Fibroblast of upper back skin (primary cell): ENCODE measurements at places on chromosomes 16 and 17.
A peak's percentile ranks its signal among the peaks of the same experiment; 100 is the strongest.

- DNase-seq, result peak; percentile 25
These were observed 1.5 kb downstream of the CASKIN1 start for GRCh38 chr16:2194852-2195321.

GRCh38 chr16:67539691-67540635 lies 11.3 kb downstream of the RIPOR1 start:
- DNase-seq, result no peak

DNA sequence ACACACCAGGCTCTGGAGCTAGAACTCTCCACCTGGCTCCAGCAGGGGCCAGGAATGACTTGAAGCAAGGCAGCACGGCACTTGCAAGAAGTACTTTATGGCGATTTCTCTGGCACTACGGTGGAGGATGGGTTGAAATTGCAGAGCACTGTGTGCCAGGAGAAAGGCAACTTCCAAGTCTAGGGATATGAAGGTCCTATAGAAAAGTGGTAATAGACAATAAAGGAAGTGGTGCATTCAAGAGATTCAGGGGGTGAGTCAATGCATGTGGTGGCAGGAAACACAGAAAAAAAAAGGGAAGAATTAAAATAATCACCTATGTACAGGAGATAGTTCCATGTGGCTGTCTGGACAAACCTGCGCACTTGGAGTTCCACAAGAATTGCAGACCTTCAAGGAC lies 240.3 kb upstream of the DYNLRB2 start:
- DNase-seq, result peak; percentile 26

- no peak for DNase-seq
These were observed 98.6 kb upstream of the RPL38 start for GRCh38 chr17:74104921-74105320.

- peak; percentile 95 for DNase-seq
These were observed 280.2 kb downstream of the SEC14L1 start for GRCh38 chr17:77420804-77421629.

- peak; percentile 81 for DNase-seq
These were observed 11.1 kb downstream of the TNS4 start for GRCh38 chr17:40490289-40490853.

- DNase-seq, result no peak
These were observed 2.3 kb downstream of the ATP2A1 start for GRCh38 chr16:28880589-28880915.

GRCh38 chr16:29226782-29227181 lies 179.7 kb downstream of the NPIPB11 start:
- no peak for DNase-seq

GRCh38 chr16:83312015-83312717 lies 495.6 kb upstream of the HSBP1 start:
- no peak for DNase-seq

DNA sequence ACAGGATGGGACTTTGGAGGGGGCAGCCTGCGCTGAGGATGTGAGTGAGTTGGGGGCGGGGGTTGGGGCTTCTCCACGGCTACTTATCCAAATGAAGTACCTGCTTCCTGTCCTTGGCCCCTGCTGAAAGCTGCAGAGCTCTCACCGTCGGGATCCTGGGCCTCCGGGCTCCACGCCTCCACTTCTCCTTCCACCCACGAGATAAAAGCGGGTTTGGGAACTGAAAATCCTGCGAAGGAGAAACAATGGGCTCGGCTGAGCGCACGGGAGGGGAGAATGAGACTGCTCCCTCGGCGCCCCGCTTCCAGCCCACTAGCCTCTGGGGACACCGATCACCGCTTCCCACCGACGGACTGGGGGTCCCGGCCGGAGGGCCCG lies 486 bp downstream of the ZNF785 start:
- DNase-seq, result no peak

DNA sequence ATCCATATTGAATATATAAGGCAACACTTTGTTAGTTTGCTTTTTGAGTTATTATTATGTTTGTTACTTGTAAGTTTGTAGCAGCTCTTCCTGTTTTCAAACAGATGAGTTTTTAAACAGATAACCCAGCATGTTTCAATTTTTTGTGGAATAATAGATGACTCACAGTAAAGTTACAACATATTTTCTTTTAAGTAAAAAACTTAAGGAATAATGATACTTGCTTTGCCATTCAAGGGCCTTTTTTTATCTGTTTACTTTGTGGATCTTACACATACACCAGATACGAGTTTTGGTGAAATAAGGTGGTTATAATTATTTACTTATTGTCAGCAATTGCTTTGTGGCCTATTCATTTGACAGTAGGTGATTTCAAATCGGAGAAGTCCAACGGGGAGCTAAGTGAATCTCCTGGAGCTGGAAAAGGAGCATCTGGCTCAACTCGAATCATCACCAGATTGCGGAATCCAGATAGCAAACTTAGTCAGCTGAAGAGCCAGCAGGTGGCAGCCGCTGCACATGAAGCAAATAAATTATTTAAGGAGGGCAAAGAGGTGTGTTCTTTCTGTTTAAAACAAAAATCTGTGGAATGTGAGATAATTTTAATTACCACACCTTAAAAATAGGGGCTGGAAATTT lies 66.3 kb downstream of the BPTF start:
- peak; percentile 60 for DNase-seq

DNA sequence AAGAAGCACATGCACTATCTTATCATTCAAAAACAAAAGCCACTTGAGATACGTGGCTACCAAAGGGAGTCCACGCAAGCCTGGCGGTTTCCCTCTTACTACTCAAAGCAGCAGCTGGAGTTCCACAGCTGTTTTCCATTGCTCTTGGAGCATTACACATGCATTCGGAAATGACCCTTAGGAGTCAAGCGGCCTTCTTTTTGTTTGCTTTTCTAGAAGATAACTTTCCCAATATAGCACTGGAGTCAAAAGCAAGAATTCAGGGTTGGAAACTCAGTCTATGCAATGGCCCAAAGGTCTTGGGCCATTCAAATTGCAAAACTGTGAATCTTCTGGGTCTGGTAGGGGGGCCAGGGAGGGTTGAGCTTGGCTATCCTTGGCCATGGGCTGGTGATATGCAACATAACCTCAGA lies 97.8 kb upstream of the MAF start:
- peak; percentile 28 for DNase-seq

DNA sequence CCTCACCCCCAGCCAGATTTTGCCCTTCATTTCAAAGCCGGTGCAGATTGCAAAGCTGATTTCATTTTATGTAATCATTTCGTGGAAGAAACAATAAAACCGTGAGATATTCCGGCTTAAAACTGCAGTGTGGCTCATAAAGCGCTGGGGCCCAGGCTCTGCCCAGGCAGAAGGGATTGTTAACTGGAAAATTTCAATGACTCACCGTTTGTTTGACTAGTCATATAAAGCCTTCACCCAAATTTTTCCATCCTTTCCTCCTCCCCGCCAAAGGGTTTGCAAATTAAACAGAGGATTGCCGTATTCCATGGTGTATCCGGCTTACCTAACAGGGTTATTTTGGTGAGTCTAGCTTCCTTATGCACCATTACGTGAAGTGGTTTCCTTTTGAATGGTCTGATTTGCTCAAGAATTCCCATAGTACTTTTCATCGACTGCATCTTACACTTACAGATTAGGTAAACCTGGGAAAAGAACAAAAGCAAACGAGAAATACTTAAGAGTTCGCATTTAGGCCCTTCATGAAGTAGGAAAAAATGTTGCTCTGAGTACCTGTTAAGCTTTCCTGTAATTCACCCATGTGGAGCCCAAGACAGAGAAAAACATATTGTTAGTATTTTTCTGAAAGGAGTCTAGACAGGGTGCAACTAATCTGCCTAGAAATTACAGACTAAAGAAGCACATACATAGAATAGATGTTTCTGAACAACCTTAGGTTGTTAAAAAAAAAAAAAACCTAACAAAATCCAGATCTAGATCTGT lies 949 bp upstream of the GSPT1 start:
- DNase-seq, result peak; percentile 17

DNA sequence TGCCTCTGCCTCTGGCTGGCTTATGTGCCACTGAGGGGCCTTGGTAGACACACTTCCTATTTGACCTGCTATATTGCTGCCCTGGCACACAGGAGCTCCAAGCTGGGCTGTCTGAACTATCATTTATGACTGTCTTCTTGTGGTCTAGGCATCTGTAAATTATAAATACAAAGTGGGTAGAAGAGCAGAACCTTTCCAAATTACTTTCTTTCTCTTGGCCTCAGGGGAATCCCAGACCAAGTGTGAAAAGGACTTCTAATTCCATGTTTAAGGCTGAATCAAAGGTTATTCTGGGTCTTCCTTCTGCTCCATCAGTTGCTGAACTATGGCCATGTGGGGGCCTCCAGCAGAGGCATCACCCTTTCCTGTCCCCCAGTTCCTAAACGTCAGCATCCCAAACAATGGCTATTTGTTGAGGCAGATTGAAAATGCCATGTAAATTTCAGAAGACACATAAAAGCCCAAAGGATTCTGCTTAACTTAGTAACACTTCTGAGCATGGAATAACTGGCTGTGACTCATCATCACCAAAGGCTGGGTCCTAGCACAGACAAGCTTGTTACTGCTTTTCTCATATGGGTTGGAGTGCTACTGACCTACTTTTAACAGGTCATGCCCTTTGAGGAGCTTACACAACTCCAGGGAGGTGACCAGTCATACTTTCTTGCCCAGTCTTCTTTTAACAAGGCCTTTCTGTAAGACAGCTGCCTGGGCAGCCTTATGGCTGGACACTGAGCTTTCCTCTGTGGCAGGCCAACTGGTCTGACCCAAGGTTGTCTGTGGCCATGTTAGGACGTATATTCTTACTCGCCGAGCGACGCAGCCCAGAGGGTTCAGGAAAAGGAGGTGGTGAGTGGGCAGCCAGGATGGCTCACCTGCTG lies 154.8 kb downstream of the VPS53 start:
- DNase-seq, result peak; percentile 73

- peak; percentile 58 for DNase-seq
These were observed 61.1 kb upstream of the MTMR4 start for GRCh38 chr17:58575511-58575910.

DNA sequence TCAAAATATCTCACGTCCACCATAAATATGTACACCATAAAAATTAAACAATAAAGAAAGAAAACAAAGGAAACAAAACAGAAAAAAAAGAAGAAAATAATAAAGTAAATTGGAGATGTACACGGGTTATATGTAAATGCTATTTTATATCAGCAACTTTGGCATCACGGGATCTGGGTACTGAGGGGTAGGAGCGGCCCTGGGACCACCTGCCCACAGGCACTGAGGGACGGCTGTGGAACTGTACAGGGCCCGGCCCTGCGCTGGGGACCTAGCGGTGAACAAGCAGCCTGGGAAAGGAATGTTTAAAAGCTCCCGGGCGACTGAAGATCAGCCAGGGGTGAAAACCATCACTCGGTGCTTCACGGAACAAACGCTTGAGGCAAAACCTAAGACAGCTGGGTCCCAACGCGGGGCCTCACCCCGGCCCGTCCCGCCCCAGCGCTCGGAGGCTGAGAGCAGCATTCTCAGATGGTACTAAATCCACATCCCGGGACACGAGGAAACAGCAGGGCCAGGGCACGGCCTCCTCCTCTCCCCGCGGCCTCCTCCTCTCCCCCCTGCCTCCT lies 31.2 kb downstream of the NXN start:
- DNase-seq, result peak; percentile 53

- no peak for DNase-seq
These were observed 2.3 kb upstream of the PAFAH1B1 start for GRCh38 chr17:2591040-2591640.

- DNase-seq, result no peak
These were observed 8.9 kb downstream of the RHBDF2 start for GRCh38 chr17:76492123-76492988.

DNA sequence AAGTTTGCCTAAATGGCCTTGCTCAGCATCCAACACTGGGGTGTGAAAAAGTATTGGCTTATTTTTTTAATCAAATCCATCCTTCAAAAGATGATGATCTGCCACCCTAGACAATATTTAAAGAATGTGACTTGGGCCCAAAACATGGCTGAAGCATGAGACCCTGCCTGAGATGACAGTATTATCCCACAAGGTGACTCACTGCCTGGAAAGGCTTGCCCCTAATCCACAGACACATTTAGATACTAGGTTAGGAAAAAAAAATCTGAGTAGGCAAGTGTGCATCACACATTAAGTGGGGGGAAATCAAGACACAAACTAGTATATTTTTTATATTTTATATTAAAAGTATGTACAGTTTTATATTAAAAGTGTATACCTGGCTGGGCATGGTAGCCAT lies 38.4 kb downstream of the TOM1L2 start:
- peak; percentile 71 for DNase-seq

- no peak for DNase-seq
These were observed 311.9 kb downstream of the NPIPA8 start for GRCh38 chr16:18024611-18025010.

- DNase-seq, result no peak
These were observed 152.8 kb upstream of the IRX6 start for GRCh38 chr16:55171241-55171640.

DNA sequence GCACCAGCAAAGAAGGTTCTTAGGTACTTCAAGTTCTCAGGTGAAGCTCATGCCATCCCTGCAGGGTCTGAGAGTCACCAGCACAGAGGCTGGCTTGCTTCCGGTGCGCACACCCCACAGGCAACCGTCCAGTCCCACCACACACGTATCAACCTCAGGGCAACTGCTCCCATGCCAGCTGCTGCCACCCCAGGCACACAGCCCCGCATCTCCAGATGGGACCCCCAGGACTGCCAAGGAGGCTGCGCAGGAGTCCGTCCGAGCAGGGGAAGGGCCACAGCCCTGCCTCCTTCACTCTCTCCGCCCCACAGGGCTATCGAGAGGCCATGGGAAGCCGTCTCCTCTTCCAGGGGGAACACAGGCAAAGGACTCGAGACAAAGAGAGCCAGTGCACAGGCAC lies 13.3 kb downstream of the KIFC3 start:
- DNase-seq, result no peak

- no peak for DNase-seq
These were observed 5.9 kb downstream of the ZNF207 start for GRCh38 chr17:32355649-32356377.

GRCh38 chr16:9612267-9612666 lies 520.8 kb downstream of the HAPSTR1 start:
- peak; percentile 3 for DNase-seq

DNA sequence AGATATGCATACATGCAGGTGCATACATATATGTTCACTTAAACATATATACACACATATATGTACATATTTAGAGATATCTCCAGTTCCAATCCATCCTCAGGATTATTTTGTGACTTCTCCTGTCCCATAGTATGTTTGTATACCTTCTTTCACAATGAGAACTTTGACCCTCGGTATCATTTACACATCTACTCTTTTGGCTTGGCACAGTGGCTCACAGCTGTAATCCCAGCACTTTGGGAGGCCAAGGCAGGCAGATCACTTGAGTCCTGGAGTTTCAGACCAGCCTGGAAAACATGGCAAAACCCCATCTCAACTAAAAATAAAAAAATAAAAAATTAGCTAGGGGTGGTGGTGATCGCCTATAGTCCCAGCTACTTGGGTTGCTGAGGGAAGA lies 148.1 kb upstream of the CCL2 start:
- no peak for DNase-seq

GRCh38 chr17:57553526-57553925 lies 191.6 kb downstream of the CCDC182 start:
- peak; percentile 64 for DNase-seq

- DNase-seq, result no peak
These were observed 12.4 kb upstream of the NFAT5 start for GRCh38 chr16:69553332-69553731.

DNA sequence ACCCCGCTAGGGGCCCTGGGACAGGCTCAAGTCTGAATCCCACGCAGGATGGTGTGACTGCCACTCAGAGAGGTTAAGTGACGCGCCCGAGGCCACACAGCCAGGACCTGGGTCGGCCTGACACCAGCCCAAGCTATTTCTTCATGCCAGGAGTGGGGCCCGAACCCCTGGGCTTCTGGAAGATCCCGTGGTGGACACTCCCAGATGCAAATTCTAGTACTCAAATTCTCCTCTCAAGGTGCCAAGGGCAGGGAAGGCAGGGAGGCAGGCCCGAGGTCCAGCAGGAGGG lies 5.2 kb downstream of the IL17C start:
- DNase-seq, result no peak
